ENCODE measurements at places on chromosomes 5 and 9.

DNA sequence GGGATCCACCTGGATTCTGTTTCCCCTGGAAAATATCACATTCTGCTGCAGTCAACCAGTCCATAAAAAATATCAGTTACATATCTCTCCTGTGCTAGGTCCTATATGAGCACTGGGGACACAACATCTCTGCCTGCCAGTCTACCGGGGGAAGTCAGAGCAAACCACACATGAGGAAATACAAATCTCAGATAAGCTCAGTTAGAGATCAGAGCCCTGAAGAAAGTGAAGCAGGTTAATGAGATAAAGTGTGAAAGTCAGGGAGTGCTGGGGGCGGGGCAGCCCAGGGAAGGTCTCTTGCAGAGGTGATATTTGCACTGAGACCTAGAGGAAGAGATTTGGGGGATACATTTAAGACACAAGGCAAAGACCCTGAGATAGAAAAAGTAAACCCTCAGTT, 67.8 kb upstream of the SLC1A1 start:
- DNase-seq: no peak

DNA sequence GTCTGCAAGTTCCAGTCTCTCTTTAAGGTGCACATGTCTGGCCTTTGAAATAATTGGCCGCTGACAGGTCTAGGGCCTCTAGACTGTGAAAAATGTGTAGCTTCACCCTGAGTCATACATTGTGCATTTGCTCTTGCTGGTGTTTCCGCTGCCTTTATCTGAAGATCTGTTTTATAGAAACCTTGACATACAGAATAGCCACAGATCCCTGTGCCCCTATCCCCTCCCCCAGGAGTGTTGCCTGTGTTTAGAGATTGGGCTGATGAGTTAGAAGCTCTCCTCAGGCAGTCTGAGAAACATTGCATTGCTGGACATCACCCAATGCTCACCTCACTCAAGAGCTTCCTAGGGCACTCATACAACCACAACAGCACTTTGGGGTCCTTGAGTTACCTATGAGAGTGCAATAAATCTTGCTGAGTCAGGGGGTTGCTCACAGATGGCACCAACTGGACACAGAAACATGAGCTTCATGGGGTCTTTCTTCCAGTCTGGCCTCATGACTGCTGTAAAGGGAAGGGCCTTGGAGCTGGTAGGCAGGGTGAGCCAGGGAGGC, 3.8 kb upstream of the ZNF782 start:
- peak; percentile 73 for DNase-seq

DNA sequence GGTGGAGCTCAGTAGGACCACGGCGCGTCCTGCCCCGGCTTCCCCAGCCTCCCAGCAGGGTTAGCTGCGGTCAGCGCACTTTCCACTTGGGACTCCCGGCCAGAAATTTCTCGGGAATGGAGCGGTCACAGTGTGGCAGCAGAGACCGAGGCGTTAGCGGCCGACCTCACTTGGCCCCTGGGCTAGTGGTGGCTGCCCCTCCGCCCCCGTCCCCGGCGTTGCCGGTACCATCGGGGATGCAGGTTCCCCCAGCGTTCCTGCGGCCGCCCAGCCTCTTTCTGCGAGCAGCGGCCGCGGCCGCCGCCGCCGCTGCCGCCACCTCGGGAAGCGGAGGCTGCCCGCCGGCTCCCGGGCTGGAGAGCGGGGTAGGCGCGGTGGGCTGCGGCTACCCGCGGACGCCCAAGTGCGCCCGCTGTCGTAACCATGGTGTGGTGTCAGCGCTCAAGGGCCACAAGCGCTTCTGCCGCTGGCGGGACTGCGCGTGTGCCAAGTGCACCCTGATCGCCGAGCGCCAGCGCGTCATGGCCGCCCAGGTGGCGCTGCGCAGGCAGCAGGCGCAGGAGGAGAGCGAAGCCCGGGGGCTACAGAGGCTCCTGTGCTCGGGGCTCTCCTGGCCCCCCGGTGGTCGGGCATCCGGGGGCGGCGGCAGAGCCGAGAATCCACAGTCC, 460 bp downstream of the DMRTA1 start:
- DNase-seq: peak; percentile 77

DNA sequence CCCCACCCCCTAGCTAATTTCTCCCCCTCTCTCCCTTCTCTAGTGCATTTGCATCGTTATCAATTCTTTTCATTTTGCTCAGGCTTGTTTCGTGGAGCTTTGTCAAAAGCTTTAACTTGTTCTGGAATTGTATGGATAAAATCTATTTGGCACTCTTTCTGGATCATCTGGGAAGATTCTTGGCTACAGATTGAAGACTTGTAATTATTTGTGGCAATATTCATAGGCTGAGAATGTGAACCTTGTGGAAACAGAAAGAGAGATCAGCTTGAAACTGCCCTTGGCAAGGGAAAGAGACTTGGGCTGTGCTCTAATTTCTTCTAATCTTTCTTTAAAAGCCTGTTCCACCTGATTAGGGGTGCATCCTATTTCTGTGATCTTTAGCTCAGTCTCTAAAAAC, 340.6 kb upstream of the DAB2 start:
- no peak for DNase-seq

GRCh38 chr9:114349713-114350480, 20.2 kb downstream of the ORM2 start:
- no peak for DNase-seq

GRCh38 chr9:129624168-129624759, 1.7 kb upstream of the NTMT1 start:
- peak; percentile 45 for DNase-seq

DNA sequence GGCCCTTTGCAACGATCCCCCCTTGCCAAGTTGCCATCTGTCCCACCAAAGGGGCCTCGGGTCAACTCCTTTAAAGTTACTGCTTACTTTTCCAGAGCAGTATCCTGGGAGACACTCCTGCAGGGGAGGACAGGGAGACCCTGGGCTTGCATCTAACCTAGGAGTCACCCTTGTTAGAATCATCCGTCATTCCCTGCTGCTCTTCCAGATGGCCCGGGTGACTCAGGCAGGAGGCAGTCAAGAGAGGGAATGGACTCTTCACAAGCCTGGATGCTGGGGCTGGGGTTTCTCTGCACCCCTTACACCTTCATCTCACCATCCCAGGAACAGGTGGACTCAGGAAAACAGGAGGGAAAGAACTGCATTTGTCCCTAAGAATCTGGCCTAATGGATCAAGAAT, 175.6 kb downstream of the GABBR2 start:
- DNase-seq: peak; percentile 34

DNA sequence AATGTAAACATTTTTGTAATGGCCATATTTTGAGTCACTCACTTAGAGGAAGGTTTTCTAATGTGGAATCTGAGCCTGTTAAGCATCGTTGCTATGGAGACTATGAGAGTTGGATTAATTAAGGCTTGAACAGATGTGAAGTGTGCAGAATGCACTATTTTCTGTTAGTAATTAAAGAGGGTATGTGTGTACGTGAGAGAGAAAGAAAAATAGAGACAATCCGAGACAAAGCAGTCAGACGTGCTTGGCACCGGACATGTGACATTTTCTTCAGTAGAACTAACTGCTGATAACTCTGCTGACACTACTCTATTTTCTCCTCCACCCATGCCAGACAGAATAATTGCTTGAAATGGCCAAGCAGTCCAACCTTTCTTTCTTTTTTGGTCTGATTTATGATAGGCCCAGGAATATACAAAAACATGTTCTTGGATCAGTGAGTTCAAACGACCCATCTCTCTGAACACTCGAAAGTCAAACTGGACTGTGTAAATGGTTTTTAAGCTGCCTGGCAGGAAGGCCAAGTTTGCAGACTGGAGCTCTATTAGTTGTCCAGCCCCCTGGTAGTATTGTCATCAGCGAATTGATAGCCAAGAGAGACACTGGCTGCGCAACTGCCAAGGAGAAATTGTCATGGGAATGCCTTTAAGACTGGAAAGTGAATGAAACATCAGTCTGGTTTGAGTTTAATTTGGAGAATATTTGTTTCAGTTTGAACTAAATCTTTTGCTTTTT, 322.1 kb downstream of the ARHGEF28 start:
- DNase-seq: peak; percentile 20

DNA sequence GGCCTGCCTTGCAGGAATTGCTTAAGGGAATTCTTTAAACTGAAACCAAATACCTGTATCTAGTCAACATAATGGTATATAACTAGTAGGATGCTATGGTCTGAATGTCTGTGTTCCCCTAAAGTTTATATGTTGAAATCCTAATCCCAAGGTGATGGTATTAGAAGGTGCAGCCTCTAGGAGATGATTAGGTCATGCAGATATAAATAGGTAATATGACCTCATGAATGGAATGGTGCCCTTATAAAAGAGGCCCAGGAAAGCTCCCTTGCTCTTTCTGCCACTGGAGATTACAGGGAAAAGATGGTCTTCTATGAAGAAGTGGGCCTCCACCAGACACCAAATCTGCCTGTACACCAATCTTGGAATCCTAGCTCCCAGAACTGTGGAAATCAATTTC, 7.4 kb upstream of the KIAA1958 start:
- no peak for DNase-seq

DNA sequence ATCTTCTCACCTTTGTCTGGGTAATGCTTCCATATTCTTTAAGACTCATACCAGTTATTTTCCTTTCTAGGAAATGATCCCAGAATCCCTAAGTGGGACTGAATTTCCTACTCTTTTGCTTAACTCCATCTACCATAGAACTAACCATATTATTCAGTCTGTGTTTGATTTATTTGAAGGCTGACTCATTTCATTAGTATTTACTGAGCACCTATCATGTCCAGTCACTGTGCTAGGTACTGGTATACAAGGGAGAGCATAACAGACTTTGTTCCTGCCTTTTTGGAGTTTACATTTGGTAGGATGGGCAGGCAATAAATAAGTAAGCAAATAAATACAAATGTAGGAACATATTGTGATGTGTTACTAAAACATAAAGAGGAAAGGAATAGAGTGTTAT, 4.3 kb downstream of the NPR2 start:
- DNase-seq: no peak

GRCh38 chr5:19370655-19371386, 617.2 kb downstream of the CDH18 start:
- no peak for DNase-seq

- DNase-seq: no peak
Measured at GRCh38 chr5:139711906-139712224, 63.7 kb downstream of the CXXC5 start.

DNA sequence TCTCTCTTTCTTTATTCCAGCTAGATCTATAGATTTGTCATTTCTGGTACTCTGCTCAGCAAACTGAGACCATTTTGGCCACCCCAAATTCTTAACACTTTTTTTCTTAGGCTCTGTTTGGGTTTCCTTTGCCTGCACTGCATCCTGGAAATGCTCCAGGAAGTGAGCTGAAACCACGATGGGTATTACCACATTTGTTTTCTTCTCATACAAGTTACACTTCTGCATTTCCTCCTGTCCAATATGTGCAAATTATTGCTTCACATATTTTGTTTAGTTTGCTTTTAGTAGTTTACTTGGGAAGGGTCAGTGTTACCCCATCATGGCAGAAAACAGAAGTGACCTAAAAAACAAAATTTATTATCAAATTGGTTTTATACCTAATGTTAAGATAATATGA, 498.6 kb upstream of the GRIN3A start:
- DNase-seq: no peak

DNA sequence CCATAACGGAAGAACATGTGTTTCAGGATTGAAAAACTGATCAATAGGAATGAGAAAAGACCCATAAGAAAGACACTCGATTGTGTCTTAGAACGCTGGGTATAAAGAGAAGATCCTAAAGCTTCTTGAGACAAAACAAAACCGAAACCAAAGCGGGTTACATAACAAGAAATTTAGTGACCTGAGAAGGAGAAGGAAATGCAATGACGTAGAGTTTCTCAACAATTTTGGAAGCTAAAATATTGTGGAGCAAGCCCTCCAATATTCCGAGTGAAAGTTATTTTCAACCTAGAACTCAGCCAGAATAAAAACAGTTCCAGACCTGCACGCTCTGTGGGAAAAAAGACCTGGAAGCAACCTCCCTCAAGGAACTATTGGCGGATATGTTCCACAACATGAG, 81.9 kb upstream of the FREM1 start:
- no peak for DNase-seq

GRCh38 chr5:151184316-151185042, 26.9 kb upstream of the ANXA6 start:
- no peak for DNase-seq

DNA sequence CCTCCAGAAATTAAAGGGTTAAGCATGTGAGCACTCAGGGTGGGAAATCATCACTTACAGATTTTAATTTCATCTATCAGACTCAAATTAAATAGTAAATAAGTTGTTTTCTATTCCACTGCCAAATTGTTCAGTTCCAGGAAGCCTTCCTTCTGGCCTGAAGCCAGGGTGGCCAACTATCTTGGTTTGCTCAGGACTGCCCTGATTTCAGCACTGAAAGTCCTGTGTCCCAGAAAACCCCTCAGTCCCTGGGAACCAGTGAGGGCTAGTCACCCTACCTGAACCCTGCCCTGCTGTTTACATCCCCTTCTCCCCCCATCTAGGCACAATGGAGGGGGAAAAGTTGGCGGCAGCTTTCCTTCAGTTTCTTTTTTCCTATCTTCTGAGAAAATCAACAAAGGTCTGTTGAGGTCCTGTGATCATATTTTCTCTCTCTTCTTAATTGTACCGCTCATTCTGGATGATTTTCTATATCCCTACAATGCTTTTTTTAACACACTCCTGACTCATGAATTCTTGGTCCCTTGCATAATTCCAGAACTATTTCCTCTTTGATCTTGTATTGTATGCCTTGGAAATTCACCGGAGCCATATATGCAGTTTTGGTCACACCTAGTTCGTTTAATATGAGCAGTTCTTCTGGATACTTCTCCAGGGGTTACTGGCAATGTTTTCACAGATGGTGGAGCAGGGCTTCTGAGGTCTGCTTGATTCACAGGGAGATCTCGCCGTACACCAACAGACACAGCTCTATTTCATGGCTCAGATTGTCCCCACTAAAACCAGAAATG, 103.8 kb downstream of the MAP1B start:
- peak; percentile 92 for DNase-seq

- no peak for DNase-seq
Measured at GRCh38 chr5:59371525-59372127, 521.9 kb downstream of the PDE4D start.

- DNase-seq: no peak
Measured at GRCh38 chr5:143806579-143806978, 5.4 kb upstream of the HMHB1 start.

- DNase-seq: no peak
Measured at GRCh38 chr9:331197-331596, 116.5 kb downstream of the DOCK8 start.

DNA sequence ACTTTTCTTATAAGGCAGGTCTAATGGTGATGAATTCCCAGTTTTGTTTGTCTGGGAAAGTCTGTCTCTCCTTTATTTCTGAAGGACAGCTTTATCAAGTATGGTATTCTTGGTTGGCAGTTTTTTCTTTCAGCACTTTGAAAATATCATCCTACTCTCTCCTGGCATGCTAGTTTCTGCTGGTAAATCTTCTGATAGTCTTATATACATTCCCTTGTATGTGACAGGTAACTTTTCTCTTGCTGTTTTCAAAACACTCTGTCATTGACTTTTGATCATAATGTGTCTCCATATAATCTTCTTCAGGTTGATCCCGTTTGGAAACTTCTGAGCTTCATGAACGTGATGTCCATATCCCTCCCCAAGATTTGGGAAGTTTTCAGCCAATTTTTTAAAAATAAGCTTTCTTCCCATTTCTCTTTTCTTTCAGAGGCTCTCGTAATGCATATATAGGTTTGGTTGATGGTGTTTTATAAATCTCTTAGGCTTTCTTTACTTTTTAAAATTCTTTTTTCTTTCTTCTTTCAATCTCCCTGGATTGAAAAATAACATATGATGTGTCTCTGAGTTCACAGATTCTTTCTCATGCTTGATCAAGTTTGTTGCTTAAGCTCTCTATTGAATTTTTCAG, 22.5 kb upstream of the GRAMD2B start:
- DNase-seq: no peak

Measured in HCEC 1CT (cell line).